ENCODE measurements at places on chromosomes 6 and 20. TPM values are rescaled to one million over a fixed set of nuclear protein-coding genes. Genes with fewer than 3 reads are reported as not detected.

Gene CYP21A2
- 0.91 TPM for polyA plus RNA-seq

DNA sequence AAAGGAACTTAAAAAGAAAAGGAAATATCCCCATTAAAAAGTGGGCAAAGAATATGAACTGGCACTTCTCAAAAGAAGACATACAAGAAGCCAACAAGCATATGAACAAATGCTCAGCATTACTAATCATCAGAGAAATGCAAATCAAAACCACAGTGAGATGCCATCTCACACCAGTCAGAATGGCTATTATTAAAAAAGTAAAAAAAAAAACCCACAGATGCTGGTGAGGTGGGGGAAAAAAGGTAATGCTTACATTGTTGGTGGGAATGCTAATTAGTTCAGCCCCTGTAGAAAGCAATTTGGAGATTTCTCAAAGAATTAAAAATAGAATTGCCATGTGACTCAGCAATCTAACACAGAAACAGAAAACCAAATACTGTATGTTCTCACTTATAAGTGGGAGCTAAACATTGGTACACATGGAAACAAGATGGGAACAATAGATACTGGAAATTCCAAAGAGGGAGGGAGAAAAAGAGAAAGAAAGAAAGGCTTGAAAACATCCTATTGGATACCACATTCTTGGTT lies 437.1 kb downstream of the GRIK2 start:
- no peak for DNase-seq

- DNase-seq, result no peak
Measured at GRCh38 chr6:16533721-16534136, 227.5 kb downstream of the ATXN1 start.

DNA sequence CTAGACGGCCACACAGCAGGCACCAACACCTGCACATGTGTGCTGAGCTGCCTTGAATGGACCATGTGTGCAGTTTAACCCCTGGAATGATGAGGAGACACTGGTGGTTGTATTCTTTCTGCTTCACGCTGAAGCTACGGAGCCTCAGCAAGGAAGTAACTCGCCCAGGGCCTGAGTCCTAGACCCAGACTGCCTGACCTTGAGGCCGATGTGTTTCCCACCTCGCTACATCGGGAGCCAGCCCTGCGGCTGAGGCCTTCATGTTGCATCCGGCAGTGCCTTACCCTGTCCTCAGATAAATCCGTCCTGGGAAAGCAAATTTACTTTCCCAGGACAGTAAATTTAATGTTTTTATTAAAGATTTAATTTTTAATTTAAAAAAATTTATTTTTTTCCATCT lies 110.0 kb upstream of the MTHFD1L start:
- no peak for DNase-seq

DNA sequence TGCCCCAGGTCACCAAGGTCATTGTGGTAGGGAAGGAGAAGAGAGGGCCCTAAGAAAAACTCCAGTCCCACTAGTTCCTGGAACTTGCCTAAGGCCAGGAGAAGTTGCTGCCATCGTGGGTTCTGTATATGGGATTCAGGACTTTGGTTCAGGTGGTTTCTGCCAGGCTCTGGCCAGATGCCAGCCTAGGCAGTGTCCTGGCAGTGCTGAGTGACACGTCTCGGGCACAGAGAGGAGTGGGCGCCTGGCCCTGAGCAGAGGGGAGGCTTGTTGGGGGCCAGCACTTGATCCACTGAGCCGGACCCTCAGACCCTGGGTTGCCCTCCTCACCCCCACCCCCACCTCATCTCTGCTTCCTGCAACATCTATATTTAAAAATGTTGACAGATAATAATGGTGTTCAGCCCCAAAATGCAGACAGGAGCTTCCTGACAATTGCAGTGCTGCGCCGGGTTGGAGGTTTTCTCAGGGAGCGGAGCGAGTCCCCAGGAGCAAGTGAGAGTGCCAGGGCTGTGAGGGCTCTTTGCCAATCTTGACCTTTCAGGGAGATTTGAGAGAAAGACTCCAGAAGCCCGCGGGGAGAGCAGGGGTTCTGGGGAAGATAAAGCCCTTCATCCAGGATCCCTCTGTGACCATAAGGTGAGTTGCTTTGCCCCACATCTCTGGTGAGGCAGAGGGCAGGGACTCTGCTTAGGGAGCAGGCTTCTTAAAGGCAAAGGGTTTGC lies 71.9 kb downstream of the PHACTR3 start:
- DNase-seq, result no peak
